ENCODE measurements at places on chromosomes 4 and X.

DNA sequence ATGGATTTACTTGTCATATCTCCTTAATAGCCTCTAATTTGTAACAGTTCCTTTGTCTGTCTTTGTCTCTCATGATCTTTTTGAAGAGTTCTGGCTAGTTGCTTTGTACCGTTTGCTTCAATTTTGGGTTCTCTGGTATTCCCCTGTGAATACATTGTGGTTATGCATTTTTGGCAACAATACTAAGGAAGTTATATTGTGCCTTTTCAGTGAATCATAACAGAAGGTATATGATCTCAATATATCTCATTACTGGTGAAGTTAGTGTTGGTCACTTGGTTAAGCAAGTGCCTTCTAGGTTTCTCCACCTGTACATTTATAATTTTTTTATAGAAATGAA is 48.6 kb downstream of the DCLK2 start:
- no peak for DNase-seq

DNA sequence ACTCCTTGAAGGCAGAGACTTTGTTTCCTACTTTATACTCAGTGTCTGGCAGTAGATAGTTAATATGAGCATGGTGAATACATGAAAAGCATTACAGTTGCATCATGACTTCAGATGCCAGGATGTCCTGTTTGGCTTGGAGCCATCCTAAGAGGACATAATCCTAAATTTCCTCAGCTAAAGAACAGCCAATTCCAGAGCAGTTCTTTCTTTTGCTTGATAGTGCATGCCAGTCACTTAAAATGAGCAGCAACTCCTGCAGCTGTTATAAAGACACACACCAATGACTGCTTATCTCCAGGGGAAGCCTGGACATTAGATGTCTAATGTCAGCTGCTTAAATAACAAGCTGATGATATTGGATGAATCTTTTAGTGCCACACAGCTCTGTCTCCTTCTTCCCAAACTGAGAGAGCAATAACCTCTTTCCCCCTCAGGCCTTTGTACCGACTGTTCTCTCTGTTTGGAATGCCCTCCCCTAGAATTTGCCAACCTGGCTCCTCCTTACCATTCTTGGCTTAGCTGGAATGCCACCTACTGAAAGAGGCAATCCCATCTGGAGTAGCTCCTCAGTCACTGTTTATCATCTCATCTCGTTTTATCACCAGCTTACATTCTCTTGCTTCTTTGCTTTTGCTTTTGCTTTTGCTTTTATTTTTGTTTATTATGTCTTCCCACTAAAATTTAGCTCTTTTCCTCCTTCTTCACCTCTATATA is 100.8 kb upstream of the USP38 start:
- DNase-seq: no peak

DNA sequence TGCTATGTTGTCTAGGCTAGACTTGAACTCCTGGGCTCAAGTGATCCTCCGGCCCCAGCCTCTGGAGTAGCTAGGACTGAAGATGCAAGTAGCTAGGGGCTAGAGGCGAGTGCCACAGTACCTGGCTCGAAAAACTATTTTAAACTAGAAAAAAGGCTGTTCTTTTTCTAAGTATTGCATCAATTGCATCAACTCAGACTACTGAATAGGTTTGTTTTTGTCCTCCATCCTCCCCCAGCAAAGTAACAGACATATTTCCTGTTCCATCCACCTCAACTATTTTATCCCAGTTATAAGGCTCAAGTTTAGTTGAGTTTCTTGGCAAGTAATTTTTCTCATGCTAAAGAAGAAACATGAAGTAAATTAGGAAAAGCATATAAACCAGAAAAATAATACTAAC is 4.1 kb downstream of the SH3RF1 start:
- no peak for DNase-seq

DNA sequence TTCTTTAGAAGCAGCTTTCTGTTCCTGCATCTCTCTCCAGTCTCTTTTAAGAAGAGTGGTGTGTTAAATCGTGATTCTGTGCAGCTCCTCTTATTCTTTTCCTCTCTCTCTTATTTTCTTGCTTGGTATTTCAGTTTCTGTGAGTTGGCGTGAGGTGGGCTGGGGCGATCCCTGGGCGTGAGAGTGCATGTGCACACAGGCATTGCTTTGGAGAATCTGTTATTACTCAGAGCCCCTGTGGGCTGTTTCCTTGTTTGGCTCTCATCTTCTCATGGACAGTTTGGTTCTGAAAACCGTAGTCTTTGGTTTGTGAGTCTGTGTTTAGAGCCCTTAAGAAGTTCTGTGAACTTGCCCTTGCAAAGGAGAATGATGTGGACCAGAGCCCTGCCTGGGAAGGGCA is 97.2 kb upstream of the CLNK start:
- no peak for DNase-seq

- peak; percentile 50 for DNase-seq
Observed at GRCh38 chr4:94757192-94758140, at the start of gene BMPR1B. BMPR1B (plus strand) TSS chr4:94757955; CDS start chr4:95104425, 346,470 bp downstream.

DNA sequence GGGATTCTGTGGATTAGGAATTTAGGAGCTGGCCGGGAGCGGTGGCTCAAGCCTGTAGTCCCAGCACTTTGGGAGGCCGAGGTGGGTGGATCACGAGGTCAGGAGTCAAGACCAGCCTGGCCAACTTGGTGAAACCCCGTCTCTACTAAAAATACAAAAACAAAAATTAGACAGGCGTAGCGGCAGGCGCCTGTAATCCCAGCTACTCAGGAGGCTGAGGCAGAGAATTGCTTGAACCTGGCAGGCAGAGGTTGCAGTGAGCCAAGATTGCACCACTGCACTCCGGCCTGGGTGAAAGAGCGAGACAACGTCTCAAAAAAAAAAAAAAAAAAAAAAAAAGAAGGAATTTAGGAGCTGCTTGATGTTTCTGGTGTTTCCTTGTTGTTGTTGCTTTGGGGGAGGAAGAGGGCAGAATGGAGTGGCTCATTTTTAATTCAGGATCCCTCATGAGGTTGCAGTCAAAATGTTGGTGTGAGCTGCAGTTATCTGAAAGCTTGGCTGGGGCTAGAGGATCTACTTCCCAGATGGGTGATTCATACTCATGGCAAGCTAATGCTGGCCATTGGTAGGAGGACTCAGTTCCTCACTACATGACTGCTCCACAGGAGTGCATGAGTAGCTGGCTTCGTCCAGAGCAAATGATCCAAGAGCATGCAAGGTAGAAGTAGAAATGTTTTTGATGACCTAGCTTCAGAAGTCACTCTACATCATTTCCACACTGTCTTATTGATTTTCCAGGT is 26.5 kb upstream of the JADE1 start:
- no peak for DNase-seq

- DNase-seq: no peak
Observed at GRCh38 chr4:56320293-56320692, 67.0 kb downstream of the AASDH start.

GRCh38 chr4:100208964-100209363 is 18.7 kb upstream of the DDIT4L start:
- no peak for DNase-seq

DNA sequence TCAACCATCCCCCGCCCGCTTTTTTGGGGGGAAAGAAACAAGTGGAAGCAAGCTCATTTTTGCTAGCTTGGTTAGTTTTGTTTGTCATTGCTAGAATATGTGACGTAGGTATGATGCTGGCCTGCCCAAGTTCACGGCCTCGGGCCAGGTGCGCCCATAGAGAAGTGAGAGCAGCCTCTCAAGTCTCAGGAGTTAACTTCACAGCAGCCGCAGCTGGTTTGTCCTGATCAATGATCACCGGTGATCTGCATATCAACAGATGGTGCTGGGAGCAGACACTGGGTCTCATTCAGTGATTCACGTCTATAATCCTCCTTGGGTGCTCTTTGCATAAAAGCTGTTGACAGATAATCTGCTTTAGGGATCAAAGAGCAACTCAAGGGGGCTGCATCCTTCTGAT is 50.1 kb downstream of the ENPP6 start:
- no peak for DNase-seq

DNA sequence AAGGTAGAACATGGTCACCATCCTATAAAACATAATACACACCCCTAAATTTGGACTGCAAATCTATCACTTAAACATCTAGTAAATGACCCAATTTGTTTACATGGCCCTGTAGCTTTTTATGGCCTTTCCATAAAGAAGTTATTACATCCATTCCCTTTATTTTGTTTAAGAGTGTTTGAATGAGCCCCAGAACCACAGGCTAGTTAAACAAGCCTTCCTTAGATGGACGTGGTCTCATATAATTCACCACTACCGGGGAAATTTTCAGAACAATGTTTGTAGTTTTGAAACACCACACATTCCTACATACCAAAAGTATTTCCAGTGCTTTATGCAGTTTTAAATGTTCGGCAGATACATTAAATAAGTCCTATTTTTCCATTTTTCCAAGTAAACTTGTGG is 12.3 kb downstream of the PDGFC start:
- no peak for DNase-seq

DNA sequence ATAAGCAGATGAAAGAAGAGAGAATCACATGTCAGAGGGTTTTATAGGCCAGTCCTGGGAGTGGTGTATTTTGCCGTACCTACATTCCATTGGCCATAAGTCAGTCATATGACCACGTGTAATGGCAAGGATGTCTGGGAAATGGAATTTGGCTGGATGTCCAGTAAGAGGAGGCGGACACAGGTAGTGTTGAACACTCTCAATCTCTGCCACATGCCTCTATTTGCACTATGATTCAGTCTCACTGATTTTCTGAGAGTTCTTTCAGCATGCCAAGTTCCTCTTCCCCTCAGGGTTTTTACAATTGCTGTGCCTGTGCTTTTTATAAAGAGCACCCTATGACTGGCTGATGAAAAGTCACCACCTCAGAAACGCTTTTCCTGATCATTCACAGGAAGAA is 164.2 kb upstream of the GPR101 start:
- DNase-seq: no peak

GRCh38 chr4:98641906-98642668 is 16.3 kb downstream of the TSPAN5 start:
- peak; percentile 63 for DNase-seq

DNA sequence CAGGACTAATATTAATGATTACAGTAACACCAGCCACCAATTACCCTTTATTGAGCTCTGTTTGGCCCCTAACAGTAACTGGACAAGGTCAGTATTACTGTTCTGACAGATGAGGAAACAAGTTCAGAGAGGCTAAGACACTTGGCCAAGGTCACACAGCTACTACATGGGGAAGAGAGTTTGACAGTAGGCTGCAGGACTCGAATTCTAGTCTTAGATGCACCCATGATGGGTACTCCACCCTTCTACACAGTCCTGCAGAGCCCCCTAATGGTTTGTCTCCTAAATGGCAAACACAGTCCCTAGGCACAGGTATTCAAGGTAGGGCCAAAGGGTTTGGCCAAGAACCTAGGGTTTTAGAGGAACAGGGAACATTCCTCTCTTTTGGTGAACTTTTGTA is 93.9 kb downstream of the NSUN7 start:
- DNase-seq: no peak

GRCh38 chr4:109238746-109239145 is 63.7 kb downstream of the COL25A1 start:
- no peak for DNase-seq

DNA sequence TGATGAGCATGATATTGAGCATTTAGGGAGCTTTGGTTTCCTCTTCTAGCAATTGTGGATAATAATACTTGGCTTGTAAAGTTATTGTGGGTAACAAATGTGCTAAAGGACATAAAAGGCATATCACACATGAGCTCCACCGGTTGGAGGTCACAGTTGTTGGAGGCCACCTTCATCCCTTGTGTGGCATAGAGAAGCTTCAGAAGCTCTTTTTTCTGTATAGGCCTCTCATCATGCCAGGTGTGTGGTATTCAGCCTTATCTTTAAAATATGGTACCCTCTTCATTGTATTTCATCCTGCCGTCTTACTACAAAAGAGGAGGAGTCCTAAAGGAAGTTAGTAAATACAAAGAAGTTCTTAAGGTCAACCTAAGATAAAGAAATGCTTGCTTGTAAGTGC is 66.4 kb downstream of the HMGB2 start:
- DNase-seq: no peak

GRCh38 chr4:116515959-116516358 is 569.4 kb downstream of the TRAM1L1 start:
- no peak for DNase-seq

GRCh38 chr4:80215449-80216052 is 18.2 kb downstream of the PRDM8 start:
- DNase-seq: no peak

- no peak for DNase-seq
Observed at GRCh38 chr4:122689972-122690371, 42.5 kb upstream of the BBS12 start.

DNA sequence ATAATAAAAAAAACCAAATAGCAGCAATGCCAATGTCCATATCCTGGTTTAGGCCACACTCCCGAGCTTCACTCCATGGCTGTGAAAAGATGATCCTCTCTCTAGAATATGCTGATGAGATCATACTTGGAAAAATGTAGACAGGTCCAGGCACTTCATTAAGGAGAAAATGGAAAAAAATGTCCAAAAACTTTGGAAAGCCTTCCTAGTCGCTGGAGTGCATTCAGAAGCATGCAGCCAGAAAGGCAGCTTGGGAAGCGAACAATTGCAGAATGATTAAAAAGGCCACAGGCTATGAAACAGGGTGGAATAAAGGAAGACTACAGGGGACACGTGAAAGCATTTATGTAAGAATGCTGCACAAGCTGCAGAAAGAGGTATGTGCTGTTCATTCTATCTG is 165.6 kb upstream of the HCCS start:
- no peak for DNase-seq

- no peak for DNase-seq
Observed at GRCh38 chr4:152708796-152709195, 29.0 kb upstream of the TMEM154 start.

GRCh38 chr4:45120163-45120562 is 393.8 kb upstream of the GNPDA2 start:
- no peak for DNase-seq

DNA sequence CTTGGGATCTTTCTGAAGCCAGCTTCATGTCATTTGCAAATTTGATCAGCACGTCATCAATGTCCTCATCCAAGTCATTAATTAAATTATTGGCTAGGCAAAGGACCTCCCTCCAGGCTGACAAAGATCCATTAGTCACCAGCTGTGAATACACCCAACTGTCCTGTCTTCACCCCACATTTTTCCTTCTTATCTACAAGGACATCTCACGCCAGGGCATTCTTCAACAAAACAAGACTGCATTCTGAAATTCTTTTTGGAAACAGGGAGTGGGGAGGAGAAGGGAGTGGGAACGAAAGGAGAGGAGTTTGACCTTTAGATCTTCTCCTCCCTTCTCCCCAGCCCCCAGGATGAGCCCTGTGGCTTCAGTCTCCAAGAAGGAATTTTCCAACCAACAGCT is 32.7 kb downstream of the NLGN3 start:
- DNase-seq: no peak

DNA sequence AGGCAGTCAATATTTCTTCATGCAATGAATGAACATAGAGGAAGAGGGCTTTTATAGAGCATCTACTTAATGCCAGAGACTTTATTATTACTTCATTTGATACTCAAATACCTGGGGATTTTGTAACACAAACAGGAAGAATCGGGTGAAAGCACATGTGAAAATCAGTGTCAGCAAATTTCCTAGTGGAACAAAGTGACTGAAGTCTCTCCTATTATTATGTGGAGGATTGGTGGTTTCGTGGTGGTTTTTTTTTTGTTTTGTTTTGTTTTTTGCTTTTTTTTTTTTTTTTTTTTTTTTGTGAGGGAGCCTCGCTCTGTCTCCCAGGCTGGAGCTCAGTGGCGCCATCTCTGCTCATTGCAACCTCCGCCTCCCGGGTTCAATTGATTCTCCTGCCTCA is 207.0 kb downstream of the RRAGB start:
- no peak for DNase-seq

GRCh38 chr4:26035921-26036320 is 121.9 kb downstream of the SMIM20 start:
- DNase-seq: no peak
